ENCODE measurements at places on chromosomes 16 and 17. TPM values are rescaled to one million over a fixed set of nuclear protein-coding genes. Genes with fewer than 3 reads are reported as not detected.

- no peak for DNase-seq
These were observed 113.1 kb downstream of the SNX29 start for GRCh38 chr16:12089492-12090150.

DNA sequence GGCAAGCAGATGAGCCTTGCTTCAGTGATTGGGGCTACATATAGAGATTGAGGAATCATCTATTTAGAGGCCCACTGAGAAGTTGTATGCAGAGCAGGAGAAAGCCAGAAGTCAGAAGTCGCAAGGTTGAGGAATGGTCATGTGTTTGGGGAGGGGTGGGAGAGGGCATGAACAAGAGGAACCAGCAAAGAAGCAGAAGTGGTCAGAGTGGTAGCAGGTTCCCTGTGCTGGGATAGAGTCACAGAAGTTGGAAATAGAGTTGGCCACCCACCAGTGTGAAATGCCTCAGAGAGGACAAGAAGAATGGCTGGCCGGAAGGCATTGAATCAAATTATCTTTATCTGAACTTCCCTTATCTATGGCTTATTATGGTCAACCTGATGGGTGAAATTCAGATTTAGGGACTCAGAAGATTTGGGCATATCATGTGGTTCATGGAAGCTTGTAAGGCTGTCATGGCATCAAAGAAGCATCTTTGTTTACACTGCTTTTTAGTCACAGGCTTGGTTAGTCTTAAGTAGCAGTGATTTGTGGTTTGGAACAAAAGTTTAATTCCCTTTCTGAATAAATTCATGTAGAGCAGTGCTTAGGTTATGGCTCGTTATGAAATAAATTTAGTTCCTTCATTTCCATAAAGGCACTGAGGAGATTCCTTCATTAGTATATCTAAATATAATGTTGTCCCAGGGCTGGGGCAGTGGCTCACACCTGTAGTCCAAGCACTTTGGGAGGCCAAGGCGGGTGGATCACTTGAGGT lies 19.7 kb downstream of the MAP3K3 start:
- no peak for DNase-seq

GRCh38 chr16:726188-726437 lies 130 bp downstream of the CCDC78 start:
- no peak for DNase-seq

- no peak for DNase-seq
These were observed 20.1 kb downstream of the SNX29 start for GRCh38 chr16:11996433-11997330.

GRCh38 chr17:21005367-21005766 lies 37.4 kb downstream of the USP22 start:
- DNase-seq: no peak

GRCh38 chr16:64453646-64454045 lies 668.2 kb downstream of the CDH11 start:
- DNase-seq: no peak

GRCh38 chr16:82425661-82426060 lies 201.1 kb upstream of the CDH13 start:
- DNase-seq: no peak

- no peak for DNase-seq
These were observed 7.1 kb downstream of the NUDT16L1 start for GRCh38 chr16:4700380-4700996.

ZG16B gene
- total RNA-seq: 18.7 TPM

TBX2 gene
- 11.1 TPM for total RNA-seq

FAM83G gene
- 17.8 TPM for total RNA-seq

GNG13 gene
- total RNA-seq: not detected

NHLRC4 gene
- 0.35 TPM for total RNA-seq

RNPS1 gene
- total RNA-seq: 147 TPM
